Activated CD4-positive, CD25-positive, alpha-beta regulatory T cell treated with anti-CD3 and anti-CD28 coated beads, Interleukin-2, amount 50 U/mL, for 72 hours (primary cell): ENCODE measurements at places on chromosomes 7 and 10.

- no peak for DNase-seq
These were observed 6.4 kb downstream of the CCSER2 start for GRCh38 chr10:84334811-84335210.

DNA sequence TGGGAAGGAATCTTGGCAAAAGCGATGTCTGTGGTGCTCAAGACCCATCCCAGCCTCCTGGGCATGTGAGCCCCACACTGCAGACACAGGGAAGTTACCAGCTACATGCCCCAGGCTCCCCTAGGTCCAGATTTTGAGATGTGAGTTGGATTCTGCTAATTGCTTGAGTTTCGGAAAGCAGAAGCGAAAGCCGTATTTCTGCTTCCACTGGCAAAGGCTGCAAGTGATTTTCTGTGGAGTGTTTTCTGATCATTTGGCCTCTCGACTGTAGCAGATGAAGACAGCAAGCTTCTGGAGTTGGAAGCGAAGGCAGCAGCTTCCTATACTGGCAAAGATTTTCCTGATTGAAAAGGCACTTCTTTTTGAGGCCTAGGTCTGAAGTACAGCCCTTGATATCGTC lies 29.6 kb downstream of the ANKRD16 start:
- DNase-seq = no peak

DNA sequence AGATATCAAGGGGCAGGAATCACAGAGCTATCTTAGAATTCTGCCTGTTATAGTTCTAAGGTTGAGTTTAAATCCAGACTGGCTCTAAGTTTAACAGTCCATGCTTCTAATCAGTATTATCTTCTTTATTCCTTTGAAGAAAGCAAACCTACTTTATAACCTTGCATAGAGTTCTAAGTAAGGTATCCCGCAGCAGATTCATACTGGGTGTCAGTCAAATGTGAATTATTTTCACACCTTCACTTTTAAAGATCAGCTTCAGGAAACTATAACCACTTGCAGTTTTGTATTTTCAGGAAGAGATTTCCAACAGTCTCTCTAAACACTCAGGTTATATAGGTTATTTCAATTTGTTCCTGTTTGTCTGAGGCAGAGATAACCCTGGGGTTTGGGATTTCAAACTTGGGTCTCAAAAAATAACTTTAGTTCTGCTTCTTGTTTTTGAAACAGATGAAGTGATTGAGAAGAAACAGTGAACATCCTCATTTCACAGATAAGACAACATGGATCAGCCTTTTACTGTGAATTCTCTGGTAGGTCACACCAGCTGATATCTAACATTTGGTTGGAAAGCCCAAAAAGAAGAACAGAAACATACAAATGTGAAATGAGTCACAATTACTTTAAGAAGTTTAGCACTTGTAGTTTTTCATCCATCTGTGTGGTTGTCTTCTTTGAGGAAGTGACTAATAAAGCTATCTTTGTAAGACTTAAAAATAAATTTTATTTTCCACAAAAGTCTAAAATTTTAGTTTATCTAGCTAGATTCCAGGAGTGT lies 21.4 kb downstream of the STAMBPL1 start:
- DNase-seq = no peak

DNA sequence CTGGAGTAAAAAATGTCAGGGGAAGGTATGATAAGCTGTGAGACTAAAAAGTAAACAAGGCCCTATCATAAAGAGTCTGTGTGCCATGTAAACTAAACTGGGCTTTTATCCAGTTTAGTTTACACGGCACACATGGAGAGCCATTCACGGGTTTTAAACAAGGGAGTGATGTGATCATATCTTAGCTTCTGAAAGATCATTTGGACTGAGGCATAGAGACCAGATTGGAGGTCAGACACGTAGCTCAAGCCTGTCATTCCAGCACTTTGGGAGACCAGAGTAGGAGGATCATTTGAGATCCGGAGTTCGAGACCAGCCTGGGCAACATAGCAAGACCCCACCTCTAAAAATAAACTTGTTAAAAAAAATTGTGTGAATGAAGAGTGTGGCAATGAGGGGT lies 50.1 kb downstream of the SKIDA1 start:
- no peak for DNase-seq

DNA sequence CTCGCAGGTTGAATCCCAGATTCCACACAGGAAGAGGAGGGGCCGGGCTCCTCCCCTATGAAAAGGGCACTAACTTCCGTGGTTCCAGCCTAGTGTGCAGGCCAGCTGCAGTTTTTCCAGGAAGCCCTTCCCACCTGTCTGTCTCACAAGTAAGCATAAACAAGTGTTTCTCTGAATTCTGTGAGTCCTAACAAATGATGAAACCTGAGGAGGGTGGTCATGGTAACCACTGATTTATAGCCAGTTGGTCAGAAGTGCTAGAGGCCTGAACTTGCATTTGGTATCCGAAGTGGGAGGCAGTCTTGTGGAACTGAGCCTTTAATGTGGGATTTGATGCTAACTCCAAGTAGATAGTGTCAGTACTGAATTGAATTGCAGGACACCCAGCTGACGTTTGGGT lies 54.7 kb upstream of the STEAP4 start:
- DNase-seq = no peak

- DNase-seq = no peak
These were observed 24.0 kb downstream of the SLC35G1 start for GRCh38 chr10:93917821-93918220.

DNA sequence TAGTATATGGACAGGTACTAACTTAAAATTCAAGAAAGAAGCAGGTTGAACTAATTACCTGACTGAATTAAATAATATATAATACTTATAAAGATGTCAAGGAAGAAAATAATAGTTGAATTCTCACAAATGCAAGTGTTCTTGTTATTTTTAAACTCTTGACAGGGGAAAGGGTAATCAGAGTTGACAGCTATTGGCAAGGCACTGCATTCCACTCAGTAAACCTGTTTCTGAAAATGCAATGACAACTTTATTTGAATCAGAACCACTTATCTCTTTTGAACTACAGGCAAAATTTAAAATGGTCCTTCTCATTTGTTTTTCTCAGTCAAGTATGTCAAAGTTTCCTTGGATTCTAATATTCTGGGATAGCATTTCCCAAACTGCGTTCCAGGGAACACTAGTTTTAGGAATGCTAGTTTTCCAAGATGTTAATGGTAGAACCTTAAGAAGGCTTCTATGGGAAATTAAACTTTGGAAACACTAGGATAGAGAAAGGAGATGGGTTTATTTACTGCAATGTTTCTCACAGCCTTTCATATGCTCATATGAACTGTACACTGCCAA lies 103.7 kb upstream of the LRRN3 start:
- no peak for DNase-seq

- peak; percentile 61 for DNase-seq
These were observed 10.8 kb downstream of the LFNG start for GRCh38 chr7:2530071-2530987.

- DNase-seq = no peak
These were observed 61.8 kb downstream of the IKZF1 start for GRCh38 chr7:50366311-50366710.

- peak; percentile 39 for DNase-seq
These were observed 236.3 kb upstream of the ANKRD30A start for GRCh38 chr10:36888925-36889573.

DNA sequence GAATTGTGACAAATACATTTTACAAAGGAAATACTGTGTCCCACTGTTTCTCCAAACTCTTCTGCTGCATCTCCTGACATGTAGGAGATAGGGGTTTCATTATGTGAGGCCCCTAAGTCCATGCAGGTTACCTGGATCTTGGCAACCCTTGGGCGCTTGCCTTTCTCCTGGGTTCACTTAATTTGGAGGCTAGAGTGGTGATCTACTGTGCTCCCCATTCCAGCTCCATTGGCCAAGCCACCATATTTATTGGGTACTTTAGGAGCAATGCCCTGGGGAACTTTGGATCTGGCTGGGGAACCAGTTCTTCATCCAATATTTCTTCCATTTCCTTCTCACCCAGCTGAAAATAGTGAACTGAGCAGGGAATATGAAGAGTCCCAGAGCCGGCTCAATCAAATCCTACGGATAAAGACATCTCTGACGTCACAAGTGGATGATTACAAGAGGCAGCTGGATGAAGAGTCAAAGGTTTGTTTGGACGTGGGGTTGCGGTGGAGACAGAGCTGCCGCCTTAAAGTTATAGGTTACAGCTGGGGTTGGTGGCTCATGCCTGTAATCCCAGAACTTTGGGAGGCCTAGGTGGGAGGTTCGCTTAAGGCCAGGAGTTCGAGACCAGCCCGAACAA lies 18.5 kb downstream of the MYH16 start:
- no peak for DNase-seq

GRCh38 chr7:97973206-97973658 lies 16.8 kb downstream of the OCM2 start:
- no peak for DNase-seq

DNA sequence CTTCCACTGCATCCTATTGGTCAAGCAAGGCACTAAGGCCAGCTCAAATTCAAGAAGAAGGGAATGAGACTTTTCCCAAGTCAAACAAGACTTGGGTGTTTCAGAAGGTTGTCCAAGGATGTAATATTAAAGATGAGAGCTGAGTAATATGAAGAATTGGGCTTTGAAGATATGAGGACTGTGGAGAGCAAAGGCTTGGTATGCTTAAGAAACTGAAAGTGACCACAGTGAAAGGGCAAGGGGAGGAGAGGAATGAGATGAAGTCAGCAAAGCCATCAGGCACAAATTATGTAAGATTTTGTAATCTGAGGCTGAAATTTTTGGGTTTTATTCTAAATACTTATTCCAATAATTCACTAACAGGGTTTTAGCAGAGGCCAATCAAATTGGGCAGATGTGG lies 38.6 kb upstream of the NPY start:
- no peak for DNase-seq

- DNase-seq = peak; percentile 84
These were observed 12.6 kb upstream of the CDH23 start for GRCh38 chr10:71383972-71384687.

GRCh38 chr10:71323407-71323806 lies 4.3 kb downstream of the SLC29A3 start:
- no peak for DNase-seq

GRCh38 chr7:50397320-50397970 lies 52.7 kb downstream of the FIGNL1 start:
- DNase-seq = no peak

DNA sequence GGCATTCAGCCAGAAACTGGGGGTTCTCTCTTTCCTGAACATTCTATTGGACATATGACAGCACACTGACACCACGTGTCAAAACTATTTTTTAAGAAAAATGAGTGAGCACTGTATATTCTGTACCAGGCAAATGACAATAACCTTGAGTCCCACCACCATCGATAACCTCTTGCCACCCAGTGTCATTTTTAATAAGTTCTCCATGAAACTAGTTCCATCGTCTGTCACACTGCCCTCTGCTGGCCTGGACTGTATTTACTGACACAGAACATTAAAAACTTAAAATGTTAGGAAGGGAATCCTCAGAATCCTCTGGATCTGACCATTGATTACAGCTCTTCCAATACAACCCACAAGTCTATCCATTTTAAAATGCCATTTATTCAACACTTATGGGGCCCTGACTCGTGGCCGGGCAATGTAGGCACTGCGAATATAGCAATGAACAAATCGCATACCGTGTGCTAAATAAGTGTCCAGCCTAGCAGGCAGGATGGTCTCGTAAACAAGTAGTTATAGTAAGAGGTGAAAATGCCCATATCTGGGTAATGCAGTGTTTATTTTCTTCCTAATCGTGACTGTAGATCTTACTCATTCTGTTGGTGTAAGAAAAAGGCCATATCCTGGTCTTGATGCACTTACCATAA lies 35.9 kb upstream of the CACNB2 start:
- peak; percentile 36 for DNase-seq

- no peak for DNase-seq
These were observed 23.1 kb downstream of the ZNF467 start for GRCh38 chr7:149750122-149750845.

DNA sequence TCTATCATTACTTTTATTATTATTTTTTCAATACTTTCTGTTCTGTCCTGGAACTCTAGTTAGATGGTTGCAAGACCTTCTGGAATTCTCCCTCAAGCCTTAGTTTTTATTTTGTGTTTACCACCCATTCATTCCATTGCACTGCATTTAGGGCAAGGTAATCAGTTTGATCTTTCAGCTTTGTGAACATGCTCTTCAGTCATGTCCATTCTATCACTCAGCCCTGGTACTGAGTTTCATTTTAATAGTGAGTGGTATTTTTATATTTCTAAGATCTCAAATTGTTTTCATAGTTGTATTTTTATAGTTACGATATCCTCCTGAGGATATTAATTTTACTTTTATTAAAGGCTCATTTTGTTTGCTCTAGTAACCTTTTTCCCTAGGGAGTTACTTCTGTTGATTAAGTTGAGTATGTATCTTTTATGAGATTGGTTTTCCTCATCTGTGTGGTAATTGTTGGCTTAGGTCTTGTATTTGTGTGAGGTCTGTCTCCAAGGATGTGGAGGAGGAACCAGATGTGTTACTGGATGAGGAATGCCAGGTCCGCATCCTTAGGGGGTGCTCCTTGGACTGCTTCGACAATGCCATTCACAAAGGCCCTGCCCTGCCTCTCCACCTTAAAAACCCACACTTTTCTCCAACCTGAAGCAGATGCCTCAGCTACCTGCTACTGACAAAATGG lies 46.7 kb upstream of the RAB18 start:
- no peak for DNase-seq

DNA sequence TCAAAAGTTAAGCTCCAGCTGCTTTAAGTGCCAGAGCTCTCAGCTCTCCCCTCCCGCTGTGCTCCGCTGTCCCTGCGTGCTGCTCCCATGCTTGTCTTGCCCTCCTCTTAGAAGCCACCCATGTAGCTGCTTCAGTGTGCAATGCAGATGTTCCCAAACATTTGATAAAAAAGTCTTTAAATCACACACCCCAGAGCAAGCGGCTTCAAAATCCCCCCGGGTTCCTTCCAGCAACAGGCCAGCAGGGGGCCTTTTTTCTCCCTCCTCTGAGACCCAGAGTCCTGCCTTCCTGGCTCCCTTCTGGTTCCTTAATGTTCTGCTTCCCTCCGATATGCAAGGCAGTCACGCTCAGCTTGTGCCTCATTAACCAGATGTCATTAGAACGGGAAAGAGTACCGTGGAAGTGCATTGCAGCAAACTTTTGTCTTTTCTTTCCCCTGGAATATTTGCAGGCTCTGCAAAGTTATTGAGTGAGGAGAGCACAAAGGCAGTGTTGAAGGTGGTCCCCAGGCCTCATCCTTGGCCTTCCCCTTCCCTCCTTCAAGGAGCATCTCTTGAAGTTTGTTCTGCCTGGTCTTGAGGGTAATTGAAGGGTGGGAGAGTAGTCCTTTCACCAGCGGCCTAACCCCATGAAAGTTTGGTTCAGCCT lies 25.5 kb downstream of the LDB3 start:
- DNase-seq = no peak
